ENCODE measurements at places on chromosomes 4 and X.

DNA sequence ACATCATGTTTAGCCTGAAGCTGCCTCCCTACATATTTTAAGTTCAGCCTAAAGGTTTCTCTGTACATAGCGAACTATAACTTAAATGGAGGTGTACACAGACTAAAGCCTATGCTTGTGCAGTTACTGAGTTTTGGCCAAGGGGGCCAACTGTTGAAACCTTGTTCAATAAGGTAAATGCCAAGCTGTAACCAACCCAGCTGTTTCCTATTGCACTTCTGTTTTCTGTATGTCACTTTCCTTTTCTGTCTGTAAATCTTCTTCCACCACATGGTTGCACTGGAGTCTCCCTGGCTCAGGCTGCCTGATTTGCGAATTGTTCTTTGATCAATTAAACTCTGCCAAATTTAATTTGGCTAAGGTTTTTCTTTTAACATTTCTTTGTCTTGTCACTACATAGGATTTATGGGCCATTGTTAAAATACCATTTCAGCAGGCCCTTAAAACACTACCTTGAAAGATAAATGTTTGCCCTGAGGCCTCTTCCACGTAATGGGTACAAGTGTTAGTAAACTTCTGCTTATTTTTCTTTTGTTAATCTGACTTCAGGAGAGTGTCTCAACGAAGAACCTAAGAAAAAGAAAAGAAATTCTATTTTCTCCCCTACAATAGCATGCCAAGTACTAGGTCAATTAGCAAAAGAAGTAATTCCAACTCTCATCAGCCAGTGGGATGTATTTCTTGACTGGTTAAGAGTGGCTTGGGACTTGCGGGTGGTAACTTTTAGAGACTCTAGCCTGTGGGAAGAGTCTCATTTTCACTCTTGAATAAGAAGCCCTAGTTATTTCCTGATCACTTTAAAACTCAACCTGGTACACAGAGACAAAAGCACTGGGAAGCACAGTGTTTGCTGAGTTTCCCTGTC lies 45.7 kb upstream of the PRSS12 start:
- DNase-seq, result no peak

DNA sequence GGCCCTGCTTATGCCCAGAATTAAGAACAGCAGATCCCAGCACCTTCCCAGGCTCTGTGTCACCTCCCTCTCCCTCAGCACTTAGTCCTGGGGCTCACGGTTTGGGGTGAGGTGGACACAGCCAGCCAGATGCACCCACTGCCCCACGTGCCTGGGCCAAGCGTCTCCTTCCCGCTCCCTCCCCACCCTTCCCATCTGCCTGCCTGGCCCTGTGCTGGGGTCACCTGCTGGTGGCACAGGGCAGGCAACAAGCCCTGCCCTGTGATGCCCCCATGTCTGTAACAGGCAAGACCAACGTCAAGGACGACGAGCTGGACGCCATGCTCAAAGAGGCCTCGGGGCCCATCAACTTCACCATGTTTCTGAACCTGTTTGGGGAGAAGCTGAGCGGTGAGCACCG lies 5.3 kb downstream of the MYL5 start:
- no peak for DNase-seq

DNA sequence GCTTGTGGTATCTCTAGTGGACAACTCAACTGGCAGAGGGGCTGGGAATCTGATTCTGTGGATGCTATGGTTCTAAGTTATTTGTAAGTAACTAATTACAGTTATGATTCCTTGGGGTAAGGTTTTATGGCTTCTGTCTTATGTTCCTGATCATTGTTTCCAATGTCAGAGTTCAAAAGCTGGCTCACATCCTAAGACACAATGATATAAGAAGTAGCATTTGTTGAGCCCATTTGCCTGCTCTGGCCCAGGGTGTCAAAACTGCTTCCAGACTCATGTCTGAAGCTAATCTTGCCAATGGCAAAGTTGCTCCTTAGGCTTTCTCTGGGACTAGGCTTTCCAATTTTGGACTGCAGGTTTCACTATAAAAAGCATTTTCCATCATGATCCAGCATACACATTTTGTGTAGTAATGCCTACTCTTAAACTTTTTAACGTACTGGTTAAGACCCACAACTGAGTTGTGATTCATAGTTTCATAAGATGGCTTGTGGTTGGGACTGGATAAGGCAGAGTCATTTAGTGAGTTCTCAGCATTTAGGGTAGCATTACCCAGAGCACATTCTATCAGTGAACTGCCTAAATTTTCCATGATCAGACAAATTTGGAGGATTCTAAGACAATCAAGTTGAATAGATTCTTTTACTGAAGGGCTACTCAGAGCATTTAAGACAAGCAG lies 50.0 kb downstream of the CCNI start:
- no peak for DNase-seq

GRCh38 chr4:140928880-140929279 lies 172.7 kb upstream of the TBC1D9 start:
- no peak for DNase-seq

DNA sequence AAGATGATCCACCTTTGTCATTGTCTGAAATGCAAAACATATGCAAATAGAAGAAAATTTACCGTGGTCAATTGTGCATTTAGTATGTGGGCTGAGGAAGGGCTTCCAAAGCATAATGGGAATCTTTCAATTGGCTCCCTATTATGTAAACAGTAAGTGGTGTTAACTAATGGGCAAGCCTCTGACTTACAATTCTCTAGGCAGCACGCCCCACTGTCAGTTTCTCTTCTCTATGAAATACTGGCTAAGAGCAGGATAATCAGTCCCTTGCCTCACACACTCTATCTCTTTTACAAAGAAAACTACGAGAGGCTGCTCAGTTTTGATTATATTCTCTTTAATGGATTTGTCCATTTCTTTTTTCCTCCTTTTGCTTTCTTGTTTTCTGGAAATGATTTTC lies 1272.6 kb downstream of the PCDH19 start:
- no peak for DNase-seq

GRCh38 chr4:64559571-64559970 lies 150.3 kb upstream of the TECRL start:
- no peak for DNase-seq

DNA sequence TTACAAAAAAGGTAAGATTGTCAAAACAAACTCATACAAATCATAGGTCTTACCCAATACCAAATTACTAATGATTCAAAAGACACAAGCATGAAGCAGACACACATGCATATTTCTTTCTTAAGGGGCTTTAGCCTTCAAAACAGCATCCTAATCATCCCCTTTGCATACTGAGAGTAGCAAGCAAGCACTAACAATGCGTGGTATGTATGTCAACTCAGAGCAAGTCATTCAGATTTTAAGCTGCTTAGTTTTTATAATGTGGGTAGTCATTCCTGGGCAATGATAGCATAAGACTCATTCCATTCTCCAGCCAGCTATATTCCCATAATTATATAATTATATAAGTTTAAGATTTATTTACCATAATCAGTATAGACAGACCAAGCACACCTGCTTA lies 219.6 kb downstream of the DKK2 start:
- no peak for DNase-seq

DNA sequence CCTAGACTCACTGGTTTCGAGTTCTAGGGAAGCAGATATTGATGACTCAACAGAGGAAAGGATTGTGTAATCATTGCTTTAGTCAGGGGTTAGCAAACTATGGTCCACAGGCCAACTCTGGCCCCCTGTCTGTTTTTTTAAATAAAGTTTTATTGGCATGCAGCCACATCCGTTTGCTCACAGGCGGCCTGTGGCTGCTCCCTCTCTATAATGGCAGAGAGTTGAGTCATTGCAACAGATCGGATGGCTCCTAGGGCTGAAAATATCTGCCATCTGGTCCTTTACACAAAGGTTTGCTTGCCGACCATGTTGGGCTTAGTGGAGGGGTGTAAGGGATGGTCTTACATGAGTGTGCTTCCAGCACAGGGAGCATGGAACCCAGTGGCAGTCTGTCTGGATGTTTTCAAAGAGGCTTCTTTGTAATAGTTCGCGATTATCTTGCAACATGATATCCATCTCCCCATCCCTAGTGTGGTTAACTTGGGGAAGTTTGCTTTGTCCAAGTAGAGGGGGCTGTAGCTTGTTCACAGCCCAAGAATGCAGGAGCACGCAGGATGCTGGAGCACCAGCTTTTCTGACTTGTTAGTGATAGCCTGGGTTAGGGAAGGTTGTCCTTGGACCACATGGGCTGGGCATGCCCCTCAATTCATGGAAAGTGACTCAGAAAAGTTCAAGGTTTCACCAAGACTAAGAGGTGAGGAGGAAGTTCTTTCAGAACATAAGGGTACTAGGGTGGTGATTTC lies 59.3 kb upstream of the CLDN34 start:
- DNase-seq, result no peak

GRCh38 chrX:107484002-107484726 lies 34.7 kb downstream of the FRMPD3 start:
- DNase-seq, result no peak

DNA sequence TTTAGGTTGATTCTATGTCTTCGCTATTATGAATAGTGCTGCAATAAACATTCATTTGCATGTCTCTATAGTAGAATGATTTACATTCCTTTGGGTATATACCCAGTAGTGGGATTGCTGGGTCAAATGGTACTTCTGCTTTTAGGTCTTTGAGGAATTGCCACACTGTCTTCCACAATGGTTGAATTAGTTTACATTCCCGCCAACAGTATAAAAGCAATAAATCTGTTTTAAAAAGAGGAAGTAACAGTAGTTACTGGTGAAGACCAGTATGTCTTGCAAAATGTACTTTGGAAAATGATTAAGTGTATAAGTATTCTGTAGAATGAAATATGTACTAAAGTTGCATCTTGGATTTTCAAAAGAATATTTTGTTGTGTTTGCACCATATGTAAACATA lies 77.3 kb downstream of the SHROOM4 start:
- no peak for DNase-seq

GRCh38 chr4:114780205-114780604 lies 181.6 kb downstream of the UGT8 start:
- DNase-seq, result no peak

DNA sequence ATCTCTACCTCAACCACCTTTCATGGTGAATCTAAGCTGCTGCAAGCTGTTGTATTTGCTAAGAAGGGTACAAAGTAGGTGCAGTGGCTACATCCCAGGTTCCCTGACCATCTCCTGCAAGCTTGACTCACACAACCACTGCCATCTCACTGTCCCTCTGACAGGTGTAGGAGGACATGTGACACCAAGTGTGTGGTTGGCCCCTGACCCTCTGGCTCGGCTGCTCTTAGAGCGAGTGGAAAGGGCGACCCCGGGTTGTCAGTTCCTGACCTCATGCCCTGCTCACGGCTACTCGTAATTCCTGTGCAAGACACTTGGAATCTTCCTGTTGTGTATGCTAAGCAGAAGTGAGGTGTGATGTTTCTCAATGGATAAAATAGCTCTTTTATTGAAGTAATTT lies 184.4 kb downstream of the DCLK2 start:
- DNase-seq, result no peak

GRCh38 chrX:1182211-1182610 lies 30.2 kb downstream of the CRLF2 start:
- DNase-seq, result no peak

DNA sequence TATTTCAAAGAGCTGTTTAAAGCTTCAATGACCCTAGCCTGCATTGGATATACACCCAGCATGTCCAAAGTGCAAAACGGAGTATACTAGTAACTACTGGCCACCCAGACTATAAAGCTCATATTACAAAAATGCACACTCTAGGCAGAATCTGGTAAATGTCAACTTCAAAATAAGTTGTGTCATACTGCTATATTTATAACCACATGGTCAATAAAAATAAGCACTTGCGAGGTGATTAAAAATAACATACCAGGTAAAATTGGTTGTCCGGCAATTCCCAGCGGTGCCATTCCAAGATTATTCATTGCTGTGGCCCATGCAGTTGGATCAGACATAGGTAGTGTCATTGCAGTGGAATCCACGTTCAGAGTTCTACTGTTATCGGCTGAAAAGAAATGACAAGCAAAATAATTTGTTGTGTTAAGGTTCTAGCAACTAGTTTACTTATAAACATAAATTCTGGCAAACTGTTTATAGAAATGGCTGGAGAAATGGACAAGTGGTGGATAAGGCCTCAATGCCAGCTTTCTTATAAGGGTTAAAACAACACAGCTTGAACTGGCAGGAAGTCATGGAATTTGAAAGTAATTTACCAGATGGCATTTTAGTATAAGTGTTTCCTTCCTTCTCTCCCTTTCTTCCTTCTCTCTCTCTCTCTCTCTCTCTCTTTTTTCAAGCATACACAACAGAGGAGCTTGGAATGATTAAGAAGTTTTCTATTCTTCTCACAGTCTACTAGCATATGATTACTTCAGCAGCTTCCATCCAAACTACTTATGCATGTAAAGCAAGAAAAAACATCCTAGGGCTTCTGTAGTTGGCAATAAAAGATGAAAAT lies 199.9 kb downstream of the ENOX2 start:
- no peak for DNase-seq

- peak; percentile 2 for DNase-seq
Measured at GRCh38 chrX:107825698-107826237, at the start of gene MID2. TSS of gene MID2 (plus strand) at chrX:107825866. CDS start at chrX:107826427, 561 bp downstream.

DNA sequence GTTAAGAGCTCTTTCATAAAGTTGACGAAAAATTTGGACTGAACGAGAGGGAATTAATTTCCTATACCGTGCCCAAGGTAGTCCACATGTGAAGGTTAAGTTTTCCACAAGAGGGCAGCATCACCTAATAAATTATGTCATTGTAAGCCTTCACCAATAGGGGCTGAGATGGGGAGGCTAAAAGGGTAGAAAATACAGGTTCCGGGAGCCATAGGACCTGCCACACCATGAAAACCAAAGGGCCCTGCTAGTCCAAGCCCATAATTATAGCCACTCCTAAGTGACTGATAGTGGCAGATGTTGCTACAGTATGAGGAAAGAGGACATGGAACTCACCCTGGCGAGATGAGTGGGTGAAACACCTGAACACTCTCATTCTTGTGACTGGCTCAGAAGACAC lies 122.2 kb downstream of the SHROOM4 start:
- DNase-seq, result no peak

DNA sequence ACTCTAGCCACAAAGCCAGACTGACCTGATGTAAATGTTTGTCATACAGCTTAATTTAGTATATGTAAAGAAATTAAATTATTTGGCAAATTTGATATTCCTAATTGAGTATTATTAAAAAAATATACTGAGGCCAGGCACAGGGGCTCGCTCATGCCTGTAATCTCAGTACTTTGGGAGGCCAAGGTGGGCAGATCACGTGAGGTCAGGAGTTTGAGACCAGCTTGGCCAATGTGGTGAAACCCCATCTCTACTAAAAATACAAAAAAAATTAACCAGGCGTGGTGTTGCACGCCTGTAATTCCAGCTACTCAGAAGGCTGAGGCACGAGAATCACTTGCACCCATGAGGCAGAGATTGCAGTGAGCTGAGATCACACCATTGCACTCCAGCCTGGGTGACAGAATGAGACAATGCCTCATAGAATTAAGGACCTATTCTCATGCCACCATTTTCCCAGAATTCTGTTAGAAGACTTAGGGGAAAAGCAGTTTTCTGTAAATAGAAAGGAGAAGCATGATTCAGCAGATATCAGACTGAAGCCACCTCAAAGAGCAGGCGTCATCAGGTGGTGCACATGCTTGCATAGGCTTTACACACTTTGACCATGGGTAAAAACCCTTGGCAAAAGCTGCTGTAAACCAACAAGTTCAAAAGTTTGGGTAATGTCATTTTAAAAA lies 6.1 kb downstream of the UBQLN2 start:
- no peak for DNase-seq

GRCh38 chr4:23547096-23547495 lies 342.8 kb downstream of the PPARGC1A start:
- DNase-seq, result no peak
